Activated naive CD4-positive, alpha-beta T cell treated with Interleukin-2 at 50 U/mL for 16 hours (primary cell): ENCODE measurements at places on chromosomes 12 and 14.

DNA sequence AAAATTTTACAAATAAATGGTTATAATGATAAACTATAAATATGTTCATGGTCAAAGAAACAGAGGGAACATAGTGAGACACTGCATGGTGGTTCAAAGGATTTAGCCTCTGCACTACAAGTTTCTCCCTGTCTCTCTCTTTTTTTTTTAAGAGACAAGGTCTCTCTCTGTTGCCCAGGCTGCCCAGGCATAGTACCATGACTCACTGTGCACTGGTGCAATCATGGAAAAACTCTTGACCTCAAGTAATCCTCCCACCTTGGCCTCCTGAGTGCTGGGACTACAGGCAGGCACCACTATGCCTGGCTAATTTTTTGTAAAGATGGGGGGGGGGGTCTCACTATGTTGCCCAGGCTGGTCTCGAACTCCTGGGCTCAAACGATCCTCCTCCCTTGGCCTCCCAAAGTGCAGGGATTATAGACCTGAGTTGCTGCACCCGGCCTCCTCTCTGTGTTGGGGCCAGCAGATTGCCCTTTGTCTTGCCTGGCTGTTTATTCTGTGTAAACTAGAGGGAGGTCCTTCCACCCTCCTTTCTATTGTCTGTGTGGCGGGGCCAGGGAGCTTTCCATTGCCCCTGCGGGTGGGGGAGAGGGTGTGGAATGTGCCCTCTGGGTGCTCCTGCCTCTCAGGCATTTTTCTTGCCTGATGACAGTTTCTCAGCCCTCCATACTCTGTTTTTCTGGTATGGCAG, 22.1 kb downstream of the MTHFD1 start:
- no peak for DNase-seq

GRCh38 chr12:3717283-3717898, 35.5 kb downstream of the CRACR2A start:
- no peak for DNase-seq

- DNase-seq: no peak
These were observed 8.1 kb downstream of the PRPF40B start for GRCh38 chr12:49631336-49631907.

DNA sequence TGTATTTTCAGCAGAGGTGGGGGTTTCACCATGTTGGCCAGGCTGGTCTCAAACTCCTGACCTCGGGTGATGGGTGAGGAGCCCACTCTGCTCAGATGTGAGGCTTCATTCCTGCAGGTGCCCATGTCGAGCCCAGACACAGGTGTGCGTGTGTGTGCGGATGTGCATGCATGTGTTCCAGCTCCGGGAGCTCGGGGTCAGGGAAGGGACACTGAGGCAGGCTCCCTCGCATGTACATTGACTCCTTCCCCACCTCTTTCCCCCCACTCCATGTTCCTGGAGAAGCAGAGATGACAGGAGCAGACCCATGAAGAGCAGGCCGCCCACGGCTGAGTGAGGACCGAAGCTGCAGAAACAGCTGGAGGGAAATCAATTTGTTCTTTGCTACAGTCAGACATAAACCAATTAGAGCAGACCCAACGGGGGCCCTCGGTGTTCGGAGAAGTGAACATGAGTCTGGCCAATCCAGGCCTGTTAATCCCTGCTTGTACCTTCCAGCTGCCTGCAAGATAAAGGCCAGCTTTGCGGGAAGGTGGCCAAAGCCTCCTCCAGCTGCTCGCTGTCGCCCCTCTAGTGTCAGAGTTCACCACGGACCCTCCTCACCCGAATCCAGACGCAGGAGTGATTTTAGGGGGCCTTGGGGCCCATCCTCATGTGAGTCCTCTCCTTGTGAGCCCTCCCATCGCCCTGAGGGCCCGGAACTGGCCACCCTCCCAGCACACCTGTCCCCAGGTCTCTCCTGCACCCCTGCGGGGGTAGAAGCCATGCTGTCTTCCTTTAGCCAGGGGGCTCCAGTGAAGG, 321.0 kb upstream of the RTL1 start:
- no peak for DNase-seq

DNA sequence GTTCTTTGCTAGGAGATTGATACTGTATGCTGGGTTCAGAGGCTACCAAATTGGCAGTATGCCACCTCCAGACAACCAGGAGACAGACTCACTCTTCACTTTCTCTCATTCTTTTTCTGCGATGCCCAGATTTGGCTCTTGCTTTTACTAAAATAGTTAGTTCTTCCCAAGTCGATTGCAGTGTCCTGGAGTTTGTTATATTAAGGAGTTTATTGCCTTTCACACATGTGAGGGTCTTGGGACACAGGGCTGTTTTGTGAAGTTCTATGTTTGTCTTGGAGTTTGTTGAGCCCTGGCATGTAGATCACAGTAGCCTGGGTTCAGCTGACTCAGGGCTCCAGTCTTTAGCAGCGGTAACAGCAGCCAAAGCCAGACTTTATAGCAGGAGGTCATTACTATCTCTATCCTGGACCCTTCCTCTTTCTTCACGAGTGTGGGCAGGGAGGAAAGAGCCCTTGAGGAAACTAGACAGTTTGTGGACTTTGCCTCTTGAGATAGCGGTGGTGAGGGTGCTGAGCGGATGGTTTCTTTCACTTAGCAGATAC, 1.6 kb downstream of the MLEC start:
- no peak for DNase-seq
